ENCODE measurements at places on chromosomes 2 and 18.

DNA sequence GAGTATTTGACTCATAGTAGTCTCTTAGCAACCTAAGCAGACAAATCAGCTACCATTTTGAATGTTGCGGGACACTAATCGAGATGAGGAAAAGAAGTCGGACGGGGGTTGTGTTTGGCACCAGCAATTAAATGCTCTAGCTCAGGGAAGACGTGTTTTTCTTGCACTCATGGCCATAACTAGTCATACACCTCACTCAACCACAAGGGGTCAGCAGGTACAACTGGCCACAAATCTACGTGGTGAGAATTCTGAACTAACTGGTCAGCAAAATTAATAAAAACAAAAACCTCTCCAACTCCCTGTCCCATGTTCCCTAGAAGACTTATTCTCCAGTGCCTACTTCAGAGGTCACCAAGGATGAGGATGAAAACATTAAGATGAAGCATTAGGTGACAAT, 1467.8 kb downstream of the DPP10 start:
- DNase-seq = no peak

DNA sequence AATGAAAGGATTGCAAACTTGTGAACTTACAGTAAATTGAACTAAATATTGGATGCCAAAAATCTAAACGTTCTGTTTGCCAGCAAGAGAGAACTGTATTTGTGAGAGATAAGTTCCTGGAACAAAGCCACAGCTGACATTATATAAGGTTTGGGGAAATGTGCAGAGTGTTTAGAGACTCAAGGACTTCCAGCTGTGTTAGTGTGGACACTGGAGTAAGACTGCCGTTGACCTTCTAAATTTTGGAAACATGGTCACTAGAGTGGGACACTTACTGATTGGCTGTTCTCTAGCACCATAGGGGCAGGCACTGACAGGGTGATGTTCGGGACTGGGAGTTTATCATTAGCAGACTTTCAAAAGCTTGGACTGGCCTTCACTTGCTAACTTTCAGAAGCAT, 40.5 kb downstream of the SCN9A start:
- no peak for DNase-seq

DNA sequence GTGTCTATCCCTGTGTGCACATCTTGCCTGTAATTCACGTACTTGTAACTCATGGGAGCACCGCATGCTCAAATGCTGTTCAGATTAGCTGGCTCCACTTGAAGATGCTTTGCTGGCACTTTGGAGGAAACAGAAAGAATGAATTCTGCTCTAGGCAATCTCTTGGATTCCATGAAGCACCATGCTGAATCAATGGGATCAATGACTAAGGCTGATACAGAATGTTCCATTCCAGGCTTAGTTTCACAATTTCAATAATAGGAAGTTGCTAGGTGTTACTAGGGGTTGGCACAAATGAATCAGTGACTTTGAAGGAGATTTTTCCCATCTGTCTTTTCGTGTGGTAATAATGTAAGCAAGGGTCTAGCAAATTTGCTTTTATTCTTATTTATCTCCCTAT, 328.8 kb downstream of the OSR1 start:
- DNase-seq = no peak

GRCh38 chr2:111119822-111120252, 877 bp upstream of the BCL2L11 start:
- DNase-seq = no peak

DNA sequence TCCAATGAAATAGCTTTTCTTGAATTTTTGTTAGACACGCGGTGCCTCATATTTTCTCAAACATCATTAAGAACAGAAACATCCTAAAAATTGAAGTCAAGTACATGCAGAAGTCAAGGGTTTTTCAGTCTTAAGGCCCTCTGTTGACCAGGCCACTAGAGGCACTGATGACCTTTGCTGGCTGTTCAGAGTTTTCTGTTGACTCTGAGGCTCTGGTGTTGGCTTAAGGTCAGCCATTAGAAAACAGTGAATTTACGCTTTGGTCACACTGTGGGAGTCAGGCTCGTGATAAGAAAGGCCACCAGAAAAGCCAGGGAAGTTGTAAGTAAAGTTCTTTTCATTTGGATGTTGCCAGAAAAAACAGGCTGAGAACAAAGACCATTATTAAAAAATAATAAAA, 5.8 kb upstream of the UPP2 start:
- no peak for DNase-seq

Data from stimulated activated CD8-positive, alpha-beta memory T cell treated with anti-CD3 and anti-CD28 coated beads, Interleukin-15, amount 100 ng/mL, for 48 hours (primary cell).